ENCODE measurements at places on chromosomes 2 and 18.
A peak's percentile ranks its signal among the peaks of the same experiment; 100 is the strongest.

DNA sequence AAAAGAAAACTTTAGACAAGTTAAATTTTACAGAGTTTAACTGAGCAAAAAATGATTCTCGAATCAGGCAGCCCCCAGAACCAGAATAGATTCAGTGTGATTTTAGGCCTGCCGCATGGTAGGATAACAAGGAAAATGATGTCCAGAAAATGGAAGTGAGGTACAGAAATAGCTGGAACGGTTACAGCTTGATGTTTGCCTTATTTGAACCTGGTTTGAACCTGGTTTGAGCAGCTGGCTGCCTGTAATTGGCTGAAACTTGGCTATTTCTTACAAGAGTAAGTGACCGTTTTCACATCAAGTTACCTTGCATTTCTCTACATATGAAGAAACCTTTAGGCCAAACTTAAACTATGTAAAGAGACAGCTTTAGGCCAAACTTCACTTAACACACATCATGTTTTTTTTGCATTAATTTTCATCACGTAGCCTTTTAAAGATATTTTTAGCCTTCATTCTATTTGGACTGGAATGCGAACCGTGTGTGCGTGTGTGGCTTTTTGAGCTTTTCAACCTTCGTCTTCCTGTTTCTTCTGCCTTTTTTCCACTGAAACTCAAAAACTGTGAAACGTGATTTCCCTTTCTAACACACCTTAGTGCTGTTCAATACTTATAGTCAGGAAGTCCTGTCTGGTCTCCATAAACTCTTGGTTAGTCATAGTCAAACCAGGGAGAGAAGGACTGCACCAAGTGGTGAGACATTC lies 4.5 kb upstream of the POLE4 start:
- no peak for DNase-seq

DNA sequence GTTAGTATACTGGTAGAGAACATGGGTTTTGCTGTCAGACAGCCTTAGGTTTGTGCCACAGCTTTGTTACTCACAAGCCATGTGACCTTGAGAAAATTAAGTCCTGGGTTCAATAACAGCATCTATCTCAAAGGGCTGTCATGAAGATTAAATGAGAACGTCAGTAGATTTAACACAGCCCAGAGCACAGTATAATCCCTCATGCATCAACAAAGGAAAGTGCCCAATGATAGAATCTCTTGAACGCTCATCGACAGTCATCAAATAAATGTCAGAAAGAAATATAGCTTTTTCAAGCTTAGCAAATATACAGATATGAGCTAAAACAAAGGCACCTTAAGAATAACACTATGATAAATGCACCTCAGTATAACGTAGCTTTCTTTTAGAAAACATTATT lies 22.3 kb downstream of the CUL3 start:
- DNase-seq = no peak

- DNase-seq = no peak
Observed at GRCh38 chr2:135701442-135701841, 40.2 kb upstream of the UBXN4 start.

- DNase-seq = no peak
Observed at GRCh38 chr2:5021136-5021535, 671.0 kb upstream of the SOX11 start.

- no peak for DNase-seq
Observed at GRCh38 chr2:205461678-205462665, 220.3 kb upstream of the NRP2 start.

DNA sequence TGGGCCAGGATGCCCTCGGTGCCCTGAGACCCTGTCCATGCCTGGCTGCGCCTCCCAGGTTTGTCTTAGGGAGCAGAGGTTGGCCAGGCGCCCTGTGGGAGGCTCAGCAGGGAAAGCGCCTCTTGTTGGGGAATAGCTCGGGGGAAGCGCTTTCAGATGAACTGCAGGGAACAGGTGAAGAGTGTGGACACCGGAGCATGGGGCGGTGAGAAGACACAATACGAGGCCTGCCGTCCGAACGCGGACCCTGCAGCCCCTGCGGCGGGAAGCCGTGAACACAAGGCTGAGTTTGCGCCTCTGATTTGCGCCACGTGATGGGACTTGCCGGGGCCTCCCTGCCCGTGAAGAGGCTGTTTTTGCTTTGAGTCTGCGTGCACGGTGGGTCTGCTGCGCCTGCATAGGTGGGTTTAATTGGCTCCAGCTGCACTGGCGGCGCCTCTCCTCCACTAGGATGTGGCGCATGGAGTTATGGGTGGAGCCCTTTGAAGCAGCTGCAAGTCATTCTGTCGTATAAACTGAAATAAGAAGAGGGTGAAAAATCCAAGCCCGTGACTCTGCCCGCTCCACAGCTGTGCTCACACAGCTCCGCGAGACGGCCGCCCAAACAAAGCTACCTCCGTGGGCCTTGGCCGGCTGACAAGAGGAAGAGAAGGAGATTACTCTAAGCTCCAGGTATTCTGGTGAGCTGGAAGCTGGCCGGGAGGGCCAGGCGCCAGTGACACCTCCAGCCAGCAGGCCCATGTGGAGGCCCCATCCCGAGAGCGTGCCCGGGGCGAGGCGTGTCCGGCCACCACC lies 103.5 kb upstream of the CTDP1 start:
- no peak for DNase-seq

- DNase-seq = no peak
Observed at GRCh38 chr2:55590810-55591440, 26.5 kb downstream of the PPP4R3B start.

DNA sequence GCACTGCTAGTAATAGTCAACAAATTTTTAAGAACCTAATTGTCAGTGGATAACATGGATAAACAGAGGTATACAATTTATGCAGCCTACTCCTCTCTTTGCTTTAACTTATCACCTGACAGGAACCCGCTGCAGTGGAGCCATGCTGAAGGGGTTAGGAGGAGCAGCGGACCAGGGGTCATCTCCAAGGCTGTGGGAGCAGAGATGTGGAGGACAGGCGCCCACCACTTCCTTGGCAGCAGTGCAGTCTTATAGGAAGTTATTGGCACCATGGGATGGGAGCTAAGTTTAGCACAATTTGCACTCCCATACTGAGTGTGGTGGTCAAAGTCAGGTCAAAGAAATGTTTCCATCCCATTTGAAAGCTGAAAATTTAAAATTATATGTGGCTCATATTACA lies 35.6 kb downstream of the HDLBP start:
- DNase-seq = no peak

DNA sequence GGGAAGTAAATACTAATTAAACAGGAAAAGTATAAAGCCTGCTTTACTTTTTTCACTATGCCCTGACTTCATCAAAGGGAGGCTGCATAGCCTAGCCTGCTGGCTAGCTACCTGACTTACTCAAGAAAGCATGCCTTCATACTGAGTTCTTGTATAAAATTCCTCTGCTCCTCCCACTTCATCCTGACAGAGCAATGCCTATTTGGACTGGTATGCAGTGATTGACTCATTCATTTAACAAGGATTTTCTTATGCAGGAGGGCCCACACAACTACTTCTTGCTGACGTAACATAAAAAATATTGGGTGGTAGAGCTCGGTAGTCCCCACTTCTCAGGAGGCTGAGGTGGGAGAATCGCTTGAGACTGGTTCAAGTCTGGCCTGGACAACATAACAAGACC lies 70.5 kb downstream of the PRPF40A start:
- DNase-seq = no peak

DNA sequence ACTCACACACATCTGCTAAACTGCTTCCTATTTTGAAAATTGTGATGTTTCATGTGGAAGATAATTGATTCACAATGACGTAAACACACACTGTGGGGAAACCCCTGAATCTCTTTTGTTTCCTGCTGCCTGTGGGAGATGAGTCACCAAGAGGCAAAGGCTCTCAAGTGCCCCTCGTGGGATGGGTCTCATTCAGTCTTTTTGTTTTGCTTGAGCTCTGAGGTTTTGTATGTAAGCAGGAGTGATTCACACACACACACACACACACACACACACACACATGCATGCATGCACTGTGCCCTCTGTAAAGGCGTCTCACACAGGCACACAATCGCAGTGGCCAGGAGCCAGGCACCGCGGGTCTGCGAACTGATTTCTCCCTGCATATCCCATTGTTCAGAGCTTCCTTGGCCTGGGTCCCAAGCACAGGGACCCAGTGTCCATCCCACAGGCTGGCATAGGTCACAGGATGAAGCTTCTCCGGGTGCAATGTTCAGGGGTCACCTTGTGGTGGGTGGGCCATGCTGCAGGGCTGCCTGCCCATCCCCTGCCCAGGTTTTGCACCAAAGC lies 12.1 kb upstream of the ARHGEF4 start:
- DNase-seq = peak; percentile 47

GRCh38 chr2:196473617-196474016 lies 165.9 kb upstream of the CCDC150 start:
- DNase-seq = no peak

DNA sequence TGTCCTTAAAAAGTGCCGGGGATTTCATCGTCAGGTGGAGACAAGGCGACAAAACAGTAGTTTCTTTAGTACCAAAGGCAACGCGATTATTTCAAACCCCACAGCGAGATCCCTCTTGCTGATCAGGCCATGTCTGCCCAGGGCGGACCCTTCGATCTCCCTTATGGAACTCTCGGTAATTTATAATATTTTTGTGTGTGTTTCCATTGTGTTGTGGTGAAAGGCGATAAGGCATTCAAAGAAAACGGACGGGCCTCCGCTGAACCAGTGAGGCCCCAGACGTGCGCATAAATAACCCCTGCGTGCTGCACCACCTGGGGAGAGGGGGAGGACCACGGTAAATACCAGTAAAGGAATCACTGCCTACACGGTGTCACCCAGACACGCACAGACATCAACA lies 1.4 kb upstream of the GAD1 start:
- DNase-seq = no peak

DNA sequence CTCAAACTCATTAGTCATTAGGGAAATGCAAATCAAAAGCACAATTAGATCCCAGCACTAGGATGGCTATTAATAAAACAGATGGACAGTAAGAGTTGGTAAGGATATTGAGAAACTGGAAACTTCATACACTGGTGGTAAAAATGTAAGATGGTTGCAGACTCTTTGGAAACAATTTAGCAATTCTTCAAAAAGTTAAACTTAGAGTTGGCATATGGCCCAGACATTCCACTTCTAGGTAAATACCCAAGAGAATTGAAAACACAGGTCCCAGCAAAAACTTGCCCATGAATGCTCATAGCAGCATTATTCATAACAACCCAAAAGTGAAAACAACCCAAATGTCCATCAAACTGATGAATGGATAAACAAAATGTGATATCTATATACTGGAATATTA lies 84.9 kb upstream of the ZFP36L2 start:
- no peak for DNase-seq

DNA sequence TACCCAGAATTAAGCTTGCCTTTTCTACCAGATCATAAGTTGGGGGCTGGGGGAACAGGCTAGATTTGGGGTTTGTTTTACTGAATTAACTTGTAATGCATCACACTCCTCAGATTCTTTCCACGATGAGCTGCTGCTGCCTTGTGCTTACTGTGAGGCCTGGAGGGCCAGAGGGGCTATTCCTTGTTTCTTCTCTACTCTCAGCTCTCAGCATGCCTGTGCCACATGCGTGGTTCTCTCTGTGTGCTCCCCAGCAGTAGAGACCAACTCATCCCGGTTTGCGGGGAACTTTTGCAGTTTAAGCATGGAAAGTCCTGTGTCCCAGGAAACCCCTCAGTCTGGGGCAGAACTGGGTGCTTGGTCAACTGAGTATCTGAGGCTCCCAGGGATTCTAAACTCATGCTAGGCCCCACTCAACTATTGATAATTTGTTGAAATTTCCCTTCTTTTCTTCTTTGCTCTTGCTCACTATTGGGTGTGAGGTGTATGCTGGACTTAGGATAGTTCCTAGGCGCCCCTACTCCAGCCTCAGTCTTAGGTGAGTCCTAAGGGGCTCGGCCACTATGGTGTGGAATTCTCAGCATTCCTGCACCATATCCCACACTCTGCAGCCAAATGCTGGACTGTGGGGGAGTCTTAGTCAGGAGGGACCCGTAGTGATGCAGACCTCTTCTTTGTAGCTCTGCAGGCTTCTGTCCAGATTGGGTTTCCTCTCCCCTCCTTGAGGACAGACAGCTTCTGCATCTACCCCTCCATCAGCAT lies 63.1 kb downstream of the SRD5A2 start:
- DNase-seq = no peak

DNA sequence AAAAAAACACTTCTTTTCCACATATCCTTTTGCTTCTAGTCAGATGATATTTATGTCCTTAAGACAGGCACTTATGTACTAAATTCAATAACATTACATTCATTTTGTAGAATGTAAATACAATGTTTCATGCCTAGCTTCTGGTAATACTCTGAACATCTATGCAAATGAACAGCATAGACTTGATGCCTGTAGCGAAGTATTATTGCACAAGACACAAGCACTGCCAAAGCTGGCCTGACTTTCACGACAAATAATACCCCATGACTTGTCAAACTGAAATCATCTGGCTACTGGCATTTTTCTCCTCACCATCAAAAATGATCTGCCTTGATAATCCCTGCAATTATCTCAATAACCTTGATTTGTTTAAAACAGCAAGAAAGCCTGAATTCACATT lies 101.3 kb downstream of the L3MBTL4 start:
- DNase-seq = no peak

- DNase-seq = no peak
Observed at GRCh38 chr2:85160966-85161960, 28.1 kb downstream of the TCF7L1 start.

DNA sequence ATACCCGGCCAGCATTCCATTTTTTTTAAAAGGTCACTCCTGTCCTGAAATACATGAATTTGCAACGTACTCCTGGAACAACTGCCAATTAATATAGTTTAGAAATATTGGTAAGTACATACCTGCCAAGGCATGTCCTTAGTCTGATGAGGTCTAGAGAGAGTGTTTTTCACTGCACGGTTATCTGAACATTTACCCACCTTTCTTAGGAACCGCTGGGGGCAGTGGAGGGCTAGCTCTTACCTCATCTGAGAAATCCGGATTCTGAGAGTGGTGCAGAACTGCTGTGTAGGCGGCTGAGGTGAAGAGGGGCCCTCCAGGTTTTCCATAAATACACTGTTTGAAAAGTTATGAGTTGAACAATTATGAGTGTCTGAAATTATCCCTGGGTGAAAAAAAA lies 133.1 kb upstream of the CCDC195 start:
- no peak for DNase-seq

DNA sequence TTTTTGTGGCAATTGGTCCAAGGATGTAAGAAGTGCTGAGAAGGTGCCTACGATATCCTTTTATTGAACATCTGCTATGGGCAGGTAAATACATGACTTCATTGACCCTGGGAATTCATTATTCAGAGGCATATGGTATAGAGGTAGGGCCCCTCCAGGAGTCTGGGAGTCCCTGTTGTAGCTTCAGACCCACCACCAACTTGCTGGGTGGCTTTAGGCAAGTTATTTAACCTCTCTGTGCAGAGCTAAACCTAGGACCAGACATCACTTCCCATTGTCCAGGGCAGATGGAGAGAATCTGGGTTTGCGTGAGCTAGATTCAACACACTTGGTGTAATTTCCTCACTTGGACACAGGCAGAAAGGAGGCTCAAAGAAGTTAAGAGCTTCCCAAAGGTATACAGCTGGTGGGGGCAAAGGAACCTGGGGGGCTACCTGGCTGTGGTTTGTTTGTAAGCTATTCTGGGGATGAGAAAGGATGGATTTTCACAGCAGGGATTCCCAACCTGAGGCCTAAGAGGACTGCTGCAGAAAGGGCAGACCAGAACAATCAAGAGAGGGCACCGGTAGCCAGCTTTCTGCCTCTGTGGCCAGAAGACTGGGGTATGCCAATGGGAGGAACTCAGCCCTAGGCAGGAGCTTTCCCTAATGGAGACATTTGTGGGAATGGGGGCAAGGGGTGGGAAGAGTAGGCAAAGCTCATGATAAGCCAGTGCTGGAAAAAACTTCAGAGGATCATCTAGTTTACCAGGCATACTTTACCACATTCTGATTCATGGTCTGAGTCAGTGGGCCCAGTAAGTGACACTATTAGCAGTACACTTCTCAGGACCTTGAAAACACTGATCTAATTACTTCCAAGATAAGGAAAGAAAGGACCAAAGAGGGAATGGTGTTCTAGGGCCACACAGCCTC lies 102.7 kb upstream of the SMAD2 start:
- DNase-seq = no peak

Data from MM.1S (cell line).